ENCODE measurements at places on chromosomes 2 and 18.

- DNase-seq = peak; percentile 62
These were observed 52.3 kb upstream of the ITGB6 start for GRCh38 chr2:160252278-160252887.

DNA sequence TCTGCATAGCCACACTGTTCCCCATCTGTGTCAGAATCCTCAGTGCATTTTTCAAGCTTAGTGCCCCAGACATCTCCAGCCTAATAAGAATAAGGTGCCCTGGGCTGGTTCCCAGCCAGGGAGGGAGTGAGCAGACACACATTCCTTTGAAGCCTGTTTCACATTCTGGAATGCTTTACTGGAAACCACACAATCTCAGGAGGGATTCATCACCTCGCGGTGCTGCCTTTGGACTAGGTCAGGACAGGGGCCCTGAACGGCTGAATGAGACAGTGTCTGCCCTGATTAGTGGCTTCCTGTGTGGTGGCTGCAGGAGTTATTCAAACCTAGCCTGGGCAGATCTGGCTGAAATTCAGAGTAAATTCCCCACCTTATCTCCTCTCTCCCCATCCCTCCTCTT, 108.0 kb upstream of the LDAH start:
- DNase-seq = no peak

DNA sequence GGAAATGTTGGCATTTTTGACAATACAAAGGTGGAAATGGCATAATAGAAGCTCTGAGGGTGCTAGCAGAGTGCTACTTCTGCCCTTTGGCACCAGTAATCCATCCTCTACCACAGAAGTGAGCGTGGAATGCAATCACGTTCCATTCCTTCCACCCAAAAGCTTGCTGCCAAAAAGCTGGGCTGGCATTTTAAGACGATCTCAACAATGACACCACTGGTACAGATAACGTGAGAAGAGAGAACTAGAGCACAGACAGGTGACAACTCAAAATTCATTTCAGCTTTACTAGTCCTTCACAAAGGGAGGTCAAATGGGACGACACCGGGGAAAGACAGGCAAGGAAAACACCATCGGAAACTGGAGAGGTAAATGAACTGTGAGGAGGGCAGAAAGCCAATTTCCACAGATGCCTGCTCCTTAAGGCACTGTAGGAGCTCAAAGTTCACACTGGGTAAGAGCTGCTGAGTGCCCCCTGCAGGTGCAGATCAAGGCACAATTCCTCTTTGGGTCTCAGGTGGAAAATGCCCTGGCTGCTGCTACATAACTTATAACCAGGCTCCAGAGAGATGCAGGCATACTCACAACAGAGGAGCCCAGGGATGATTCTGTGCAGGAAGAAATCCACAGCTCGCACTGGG, 50.7 kb upstream of the RNU4ATAC start:
- DNase-seq = peak; percentile 59

- no peak for DNase-seq
These were observed 47.2 kb upstream of the CDC42EP3 start for GRCh38 chr2:37718515-37719161.

DNA sequence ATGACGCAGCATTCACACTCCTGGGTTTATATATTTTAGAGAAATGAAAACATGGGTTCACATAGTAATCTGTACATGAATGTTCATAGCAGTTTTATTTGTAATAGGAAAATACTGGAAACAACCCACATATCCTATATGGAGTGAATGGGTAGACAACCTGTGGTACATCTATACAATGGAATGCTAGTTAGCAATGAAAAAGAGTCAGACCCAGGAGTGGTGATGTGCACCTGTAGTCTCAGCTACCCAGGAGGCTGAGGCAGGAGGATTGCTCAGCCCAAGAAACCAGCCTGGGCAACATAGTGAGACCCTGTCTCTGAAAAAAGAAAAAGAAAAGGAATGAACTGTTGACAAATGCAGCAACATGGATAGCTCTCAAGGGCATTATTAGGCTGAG, 25.9 kb downstream of the AFTPH start:
- no peak for DNase-seq

DNA sequence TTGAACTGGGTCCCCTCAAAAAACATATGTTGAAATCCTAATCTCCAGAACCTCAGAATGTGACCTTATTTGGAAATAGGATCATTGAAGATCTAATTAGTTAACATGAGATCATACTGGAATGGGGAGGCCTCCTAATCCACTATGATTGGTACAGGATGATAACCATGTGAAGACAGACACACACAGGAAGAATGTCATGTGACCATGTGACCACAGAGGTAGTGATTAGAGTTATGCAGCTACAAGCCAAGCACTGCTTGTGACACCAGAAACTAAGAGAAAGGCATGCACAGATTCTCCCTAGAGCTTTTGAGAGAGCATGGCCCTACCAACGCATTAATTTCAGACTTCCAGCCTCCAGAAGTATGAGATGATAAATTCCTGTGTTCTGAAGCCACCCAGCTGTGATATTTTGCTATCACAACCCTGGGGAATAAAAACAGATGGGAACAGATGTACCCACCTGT, 47.0 kb upstream of the TGIF1 start:
- no peak for DNase-seq

GRCh38 chr2:196252408-196253115, 81.2 kb upstream of the STK17B start:
- no peak for DNase-seq

DNA sequence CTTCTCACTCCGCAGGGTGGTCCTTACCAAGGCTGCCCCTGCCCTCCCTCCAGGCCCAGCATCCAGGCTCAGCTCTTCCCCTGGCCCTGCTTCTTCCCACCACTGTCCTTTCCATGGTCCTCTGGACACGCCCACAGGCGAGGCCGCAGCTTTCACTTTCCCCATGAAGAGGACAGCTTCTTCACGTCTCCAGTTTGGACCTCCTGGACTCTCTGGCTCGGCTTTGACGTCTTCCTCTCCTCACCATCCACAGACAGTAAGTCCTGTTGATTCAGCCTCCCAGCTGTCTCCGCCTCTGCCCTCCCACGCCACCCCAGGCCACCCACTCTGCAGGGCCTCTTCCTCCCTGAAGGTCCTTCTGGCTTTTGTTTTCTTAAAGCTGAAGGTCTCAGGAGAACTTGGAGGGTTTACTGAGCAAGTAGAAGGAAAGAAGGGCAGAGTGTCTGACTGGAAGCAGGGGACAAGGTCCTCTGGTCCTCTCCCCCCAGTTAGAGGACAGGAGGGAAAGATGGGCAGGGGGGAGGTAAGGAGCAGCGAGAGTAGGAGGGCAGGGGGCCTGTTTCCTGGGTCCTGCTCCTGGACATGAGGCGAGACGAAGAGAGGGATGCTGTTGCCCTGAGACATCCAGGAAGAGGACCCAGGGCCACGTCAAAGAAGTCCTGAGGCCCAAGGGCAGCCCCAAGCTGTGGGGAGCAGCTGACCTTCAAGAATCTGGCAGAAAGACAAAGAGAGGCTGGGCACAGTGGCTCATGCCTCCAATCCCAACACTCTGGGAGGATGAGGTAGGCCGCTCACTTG, 24.7 kb upstream of the NMUR1 start:
- DNase-seq = no peak

GRCh38 chr18:2627821-2628276, 27.7 kb upstream of the SMCHD1 start:
- no peak for DNase-seq

DNA sequence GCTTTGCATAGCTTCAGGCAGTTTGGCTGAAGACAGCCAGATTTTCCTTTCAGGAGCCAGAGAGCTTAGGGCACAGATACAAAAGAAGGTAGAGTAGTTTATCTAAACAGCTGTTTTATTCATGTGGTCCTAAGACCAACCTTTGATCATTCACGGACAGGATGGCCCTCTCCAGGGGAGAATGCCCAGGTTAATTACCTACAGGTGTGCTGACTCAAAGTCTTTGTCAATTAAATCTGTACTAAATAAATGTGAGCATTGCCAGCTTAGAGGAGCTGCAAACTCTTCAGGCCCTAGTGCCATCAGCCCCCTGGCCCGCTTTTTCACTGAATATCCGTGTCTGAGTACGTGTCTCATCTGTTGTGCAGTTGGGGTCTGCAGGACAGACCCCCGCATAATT, 554.7 kb downstream of the NUP35 start:
- peak; percentile 77 for DNase-seq

DNA sequence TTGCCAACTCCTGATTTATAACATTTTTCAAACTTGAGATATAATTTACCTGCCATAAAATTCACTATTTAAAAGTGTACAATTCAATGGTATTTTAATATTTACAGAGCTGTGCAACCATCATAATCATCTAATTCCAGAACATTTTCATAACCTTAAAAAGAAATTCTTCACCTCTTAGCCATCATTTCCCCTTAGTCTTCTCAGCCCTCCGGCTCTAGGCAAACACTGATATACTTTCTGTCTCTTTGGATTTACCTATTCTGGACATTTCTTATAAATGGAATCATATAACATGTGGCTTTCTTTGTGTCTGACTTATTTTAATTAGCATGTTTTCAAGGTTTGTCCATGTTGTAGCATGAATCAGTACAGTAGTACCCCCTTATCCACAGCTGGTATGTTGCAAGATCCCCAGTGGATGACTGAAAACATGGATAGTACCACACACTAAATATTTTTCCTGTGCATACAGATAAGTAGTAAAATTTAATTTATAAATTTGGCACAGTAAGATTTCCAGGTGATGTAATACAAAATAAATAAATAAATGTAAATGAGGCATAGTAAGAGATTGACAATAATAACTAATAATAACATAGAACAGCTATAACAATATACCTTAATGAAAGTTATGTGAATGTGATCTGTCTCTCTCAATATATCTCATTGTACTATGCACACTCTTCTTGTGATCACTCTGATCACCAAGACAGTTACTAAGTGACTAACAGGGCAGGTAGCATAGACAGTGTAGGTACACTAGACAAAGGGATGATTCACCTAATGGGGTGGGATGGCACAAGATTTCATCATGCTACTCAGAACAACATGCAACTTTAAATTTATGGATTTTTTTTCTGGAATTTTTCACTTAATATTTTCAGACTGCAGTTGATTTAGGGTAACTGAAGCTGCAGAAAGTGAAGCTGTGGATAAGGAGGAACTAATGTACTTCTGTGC, 73.1 kb downstream of the RAB3GAP1 start:
- DNase-seq = no peak

GRCh38 chr2:109435901-109436598, 177.7 kb downstream of the SEPTIN10 start:
- DNase-seq = no peak

DNA sequence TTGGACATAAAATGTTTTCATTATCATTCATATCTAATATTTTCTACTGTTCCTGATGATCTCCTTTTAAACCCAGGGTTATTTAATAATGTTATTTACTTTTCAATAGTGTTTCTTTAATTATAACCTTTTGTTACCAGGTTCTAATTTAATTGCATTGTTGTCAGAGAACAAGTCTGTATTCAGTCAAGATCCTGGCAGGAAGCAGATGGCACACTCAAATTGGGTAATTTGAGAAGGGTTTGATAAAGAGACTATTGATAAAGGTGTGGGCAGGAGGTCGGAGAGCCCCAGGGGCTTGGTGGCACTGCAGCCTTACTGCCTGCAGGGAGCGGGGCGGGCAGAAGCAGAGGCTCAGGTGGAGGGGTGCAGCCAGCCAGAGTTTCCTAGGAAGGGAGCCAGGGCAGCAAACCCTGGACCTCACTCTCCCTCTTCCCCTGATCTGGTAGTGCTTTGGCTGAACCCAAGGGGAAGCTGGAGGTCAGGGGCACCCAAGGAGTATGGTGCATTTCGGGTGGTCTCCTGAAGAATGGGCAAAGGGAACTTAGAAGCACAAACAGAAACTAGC, 2.3 kb upstream of the KIF1A start:
- no peak for DNase-seq

DNA sequence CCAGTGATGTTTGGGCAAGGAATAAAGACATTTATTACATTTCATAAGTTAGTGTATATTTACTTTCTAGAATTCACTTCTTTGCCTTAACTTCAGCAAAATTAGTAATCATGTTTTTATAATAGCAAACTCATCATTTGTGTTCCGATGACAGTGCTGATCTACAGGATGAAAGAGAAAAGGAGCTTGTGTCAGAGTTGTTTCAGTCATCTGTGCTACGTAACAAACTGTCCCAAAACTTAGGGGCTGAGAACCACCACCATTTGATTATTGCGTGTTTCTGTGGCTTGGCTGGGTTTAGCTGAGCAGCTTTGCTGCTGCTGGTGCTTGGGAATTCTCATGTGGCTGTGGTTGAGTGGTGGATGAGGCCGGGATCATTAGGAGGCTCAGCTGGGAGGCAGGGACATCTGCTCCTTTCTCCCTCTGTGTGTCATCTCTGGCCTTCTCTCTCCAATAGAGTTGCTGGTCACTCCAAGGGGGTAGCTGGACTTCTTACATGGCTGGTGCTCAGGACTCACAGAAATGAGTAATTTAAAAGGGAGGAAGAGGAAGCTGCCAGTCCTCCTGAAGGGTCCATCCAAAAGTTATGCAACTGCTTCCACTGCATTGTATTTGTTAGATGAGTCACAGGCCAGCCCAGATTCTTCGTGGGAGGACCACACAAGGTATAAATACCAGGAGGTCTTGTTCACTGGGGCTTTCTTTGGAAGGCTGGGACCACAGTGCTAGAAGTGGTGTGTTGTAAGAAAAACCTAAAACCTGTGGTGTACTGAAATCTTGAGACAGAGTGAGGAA, 43.4 kb upstream of the HAAO start:
- DNase-seq = no peak

DNA sequence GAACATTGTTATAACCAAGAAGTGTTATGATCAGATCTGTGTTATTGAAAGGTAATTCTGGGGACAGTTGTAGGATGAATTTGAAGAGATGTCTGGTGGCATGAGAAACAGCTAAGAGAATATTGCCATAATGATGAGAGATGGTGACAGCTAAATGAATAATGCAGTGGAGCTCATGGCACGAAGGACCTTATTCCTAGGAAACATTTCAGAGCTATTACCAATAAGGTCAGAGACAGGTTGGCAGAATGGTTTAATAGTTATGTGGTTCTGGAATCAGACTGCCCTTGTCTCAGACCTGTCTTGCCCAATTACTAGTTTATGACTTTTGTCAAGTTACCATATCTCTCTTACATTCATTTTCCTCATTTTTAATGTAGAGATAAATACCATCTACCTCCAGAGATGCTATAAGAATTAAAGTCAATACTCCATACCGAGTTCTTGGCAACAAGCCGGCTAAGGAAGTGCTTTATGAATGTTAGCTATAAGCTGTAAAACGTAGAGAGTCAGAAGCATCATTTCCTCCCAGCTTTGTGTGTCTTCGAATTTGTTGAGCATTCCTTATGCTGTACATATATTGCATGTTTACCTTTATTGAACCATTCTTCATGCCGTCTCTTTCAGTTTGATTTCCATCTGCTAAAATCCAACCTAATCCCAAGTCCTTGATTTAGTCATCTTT, 73.6 kb upstream of the COL5A2 start:
- no peak for DNase-seq

GRCh38 chr2:158346032-158346431, 110.5 kb downstream of the CCDC148 start:
- DNase-seq = peak; percentile 16

DNA sequence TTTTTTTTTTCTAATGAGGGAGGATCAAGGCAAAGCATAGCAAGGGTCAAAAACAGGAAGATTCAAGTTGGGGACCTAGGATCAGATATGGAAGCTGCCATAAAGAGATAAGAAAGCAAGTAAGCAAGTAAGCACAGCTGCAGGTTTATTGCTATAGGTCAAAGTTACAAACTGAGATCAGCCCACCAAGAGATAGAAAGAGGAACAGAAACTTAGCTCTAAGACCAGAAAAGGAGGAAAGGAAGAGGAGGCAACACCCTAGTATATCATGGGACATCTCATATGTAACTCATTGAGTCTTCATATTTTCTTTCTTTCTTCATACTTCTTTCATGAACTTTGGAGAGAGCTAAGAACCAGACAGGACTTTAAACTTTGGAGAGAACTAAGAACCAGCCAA, 295.9 kb upstream of the CRIM1 start:
- DNase-seq = no peak
